Esophagus squamous epithelium (tissue), 5 donors: ENCODE measurements at places on chromosomes 4 and X.

DNA sequence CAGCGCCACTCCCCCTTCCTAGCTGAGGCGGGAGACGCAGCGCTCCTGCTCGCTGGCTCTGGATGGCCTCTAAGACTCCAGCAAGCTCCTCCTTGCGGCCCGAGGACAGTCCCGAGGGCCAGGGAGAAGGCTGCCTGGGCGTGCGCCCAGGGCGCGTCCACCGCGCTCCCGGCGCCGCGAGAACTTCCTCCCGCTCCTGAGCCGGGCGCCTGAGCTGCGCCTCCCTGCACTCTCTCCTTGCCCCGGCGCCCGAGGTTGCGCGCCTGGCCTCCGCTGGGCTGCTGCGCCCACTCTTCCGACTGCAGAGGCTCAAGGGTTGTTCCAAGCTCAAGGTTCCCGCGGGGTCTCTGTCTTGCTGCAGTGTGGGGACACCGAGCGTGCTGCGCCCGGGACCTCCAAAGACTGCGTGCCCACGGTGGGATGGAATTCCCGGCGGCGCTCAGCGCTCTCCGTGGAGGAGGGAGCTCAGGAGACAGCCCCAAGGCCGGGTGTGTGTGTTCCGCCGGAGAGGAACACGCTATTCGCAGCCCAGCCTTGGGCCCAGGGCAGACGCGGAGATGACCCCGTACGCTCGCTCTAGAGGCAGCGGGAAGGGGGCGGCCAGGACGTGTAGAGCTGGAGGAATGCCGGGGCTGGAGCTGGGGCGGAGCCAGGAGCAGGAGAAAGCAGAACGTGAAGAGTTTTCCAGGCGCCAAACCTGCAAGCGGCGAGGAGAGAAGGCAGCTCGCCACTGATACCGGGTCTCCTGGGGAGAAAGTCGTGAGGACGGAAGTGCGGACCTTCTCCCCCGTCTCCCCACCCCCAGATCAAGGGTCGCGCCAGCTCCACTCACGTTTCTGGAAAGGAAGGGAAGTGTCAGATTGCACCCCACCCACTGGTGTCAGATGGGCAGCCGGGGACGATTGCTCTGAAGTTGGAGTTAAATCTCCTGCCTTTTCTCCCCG lies at the start of gene ARHGAP6:
Gene ARHGAP6 (minus strand): TSS at position 753 of the 944 bp plus-strand sequence. CDS start 1,092 bp downstream, outside the sequence.
- DNase-seq, result no peak

DNA sequence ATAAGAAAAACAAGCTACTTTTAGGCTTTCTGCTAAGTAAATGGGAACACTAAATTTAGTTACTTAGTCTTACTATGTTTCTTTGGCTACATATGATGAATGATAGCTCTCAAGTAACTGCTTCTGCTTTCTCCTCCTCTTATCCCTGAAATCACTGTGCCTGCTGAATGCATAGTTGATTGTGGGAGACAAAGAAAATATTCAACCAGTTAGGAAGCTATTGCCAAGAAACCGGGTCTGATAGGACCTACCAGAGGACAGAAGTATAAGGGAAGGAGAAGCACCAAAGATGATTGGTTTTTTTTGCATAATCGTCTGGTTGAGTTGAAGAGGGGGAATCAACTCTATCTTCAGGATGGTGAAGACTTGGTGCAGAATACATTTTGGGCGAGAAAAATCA lies 28.0 kb upstream of the NDUFC1 start:
- DNase-seq, result no peak

- no peak for DNase-seq
These were observed 51.5 kb downstream of the PSAPL1 start for GRCh38 chr4:7383266-7383665.

GRCh38 chr4:140256941-140257340 lies 103.0 kb upstream of the MAML3 start:
- no peak for DNase-seq

DNA sequence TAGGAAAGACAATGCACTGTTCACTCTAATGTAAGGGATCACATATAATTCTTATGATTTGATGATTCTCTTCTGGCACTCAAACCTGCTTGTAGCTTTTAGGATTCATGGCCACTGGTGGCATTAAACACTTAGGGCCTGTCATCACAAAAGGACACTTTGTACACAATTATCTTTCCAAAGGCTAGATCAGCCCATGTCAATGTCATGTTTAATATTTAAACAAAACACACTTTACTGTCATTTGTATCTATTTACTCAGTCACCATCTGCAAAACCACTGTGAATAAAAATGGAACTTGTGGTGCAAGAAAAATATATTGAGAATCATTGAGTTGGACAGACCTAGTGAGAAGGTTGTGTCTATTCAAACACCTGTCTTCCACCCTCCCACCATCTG lies 83.6 kb upstream of the TTC29 start:
- DNase-seq, result no peak
